Natural killer cell treated with Interleukin-12 subunit alpha and Interleukin-12 subunit beta and Interleukin-15 and Interleukin-18, amount 100 ng/mL, for 72 hours (primary cell): ENCODE measurements at places on chromosomes 2 and 18.

DNA sequence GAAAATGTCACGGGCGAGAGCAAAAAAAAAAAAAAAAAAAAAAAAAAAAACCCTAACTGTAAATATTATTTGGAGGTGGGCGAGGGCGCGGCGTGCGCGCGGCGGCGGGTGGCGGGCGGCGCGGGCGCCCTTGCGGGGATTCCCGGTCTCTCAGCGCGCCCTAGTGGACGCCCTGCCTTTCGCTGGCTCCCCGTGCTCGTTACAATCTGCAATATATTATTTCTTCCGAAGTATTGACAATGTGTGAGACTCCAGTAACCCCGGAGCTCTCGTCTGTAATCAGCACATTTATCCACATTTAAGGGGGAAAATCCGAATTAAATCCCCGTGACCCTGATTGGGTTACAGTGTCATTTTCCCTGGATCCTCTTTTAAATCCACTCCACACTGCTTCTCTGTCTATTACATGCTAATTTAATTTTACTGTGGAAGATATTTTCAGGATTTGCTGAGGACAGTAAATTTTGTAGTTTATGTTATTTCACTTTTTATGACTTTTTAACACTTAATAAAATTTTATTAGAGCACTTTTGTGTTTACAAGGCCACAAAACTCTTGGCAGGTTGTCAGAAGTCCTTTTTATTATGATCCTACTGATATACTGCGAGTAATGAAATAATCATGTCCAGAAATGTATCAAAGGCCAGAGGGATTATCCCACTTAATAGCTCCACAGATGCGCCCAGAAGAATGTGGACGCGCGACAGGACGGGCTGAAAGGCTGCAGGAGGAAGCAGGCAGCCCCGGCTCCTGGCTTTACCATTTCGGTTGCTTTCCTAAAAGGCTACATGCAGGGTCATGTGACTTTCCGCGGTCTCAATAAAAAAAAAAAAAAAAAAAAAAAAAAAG lies 369.1 kb downstream of the MTX2 start:
- DNase-seq, result no peak

GRCh38 chr18:58143386-58143785 lies 99.4 kb downstream of the NEDD4L start:
- DNase-seq, result no peak

DNA sequence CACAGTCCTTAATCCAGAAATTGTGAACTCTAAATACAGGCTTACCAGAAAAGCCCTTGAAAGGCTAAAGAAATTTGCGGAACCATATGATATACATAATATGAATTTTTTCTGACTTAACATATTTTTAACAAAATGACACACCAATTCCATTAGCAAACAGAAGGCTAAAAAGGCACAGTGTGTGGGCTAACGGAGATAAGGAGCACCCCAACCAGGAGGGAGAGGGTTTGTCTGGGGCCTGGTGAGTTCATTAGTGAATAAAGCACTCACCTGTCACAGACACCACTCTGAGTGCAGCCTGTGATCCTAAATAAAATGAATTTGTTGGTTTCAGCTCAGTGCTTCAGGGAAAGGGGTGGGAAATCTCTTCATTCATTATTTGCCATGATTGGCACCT lies 2.7 kb upstream of the FECH start:
- DNase-seq, result no peak

- DNase-seq, result no peak
Measured at GRCh38 chr2:119704670-119705120, 25.7 kb downstream of the TMEM177 start.

- DNase-seq, result no peak
Measured at GRCh38 chr2:88069117-88069516, 1.5 kb downstream of the SMYD1 start.

- peak; percentile 79 for DNase-seq
Measured at GRCh38 chr2:47520825-47521665, 118.1 kb downstream of the MSH2 start.

DNA sequence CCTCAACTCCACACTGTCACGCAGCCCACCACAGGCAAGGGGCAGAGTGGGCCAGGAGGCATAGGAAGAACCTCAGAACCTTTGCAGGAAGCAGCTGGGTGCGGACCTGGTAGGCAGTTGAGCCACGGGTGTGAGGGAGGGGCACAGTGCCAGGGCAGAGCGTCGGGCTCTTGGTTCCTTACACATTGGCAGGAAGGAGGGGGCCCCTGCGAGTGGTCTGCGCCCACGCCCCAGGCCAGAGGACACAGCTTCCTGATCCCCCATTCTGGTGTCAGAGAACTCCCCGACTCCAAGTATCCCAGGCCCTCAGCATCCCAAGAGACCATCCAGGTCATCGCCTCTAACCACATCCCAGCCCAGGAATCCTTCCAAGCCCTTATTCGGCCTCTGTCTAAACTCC lies 61.5 kb downstream of the TNS1 start:
- DNase-seq, result no peak

GRCh38 chr2:138622613-138623012 lies 121.0 kb downstream of the SPOPL start:
- no peak for DNase-seq

DNA sequence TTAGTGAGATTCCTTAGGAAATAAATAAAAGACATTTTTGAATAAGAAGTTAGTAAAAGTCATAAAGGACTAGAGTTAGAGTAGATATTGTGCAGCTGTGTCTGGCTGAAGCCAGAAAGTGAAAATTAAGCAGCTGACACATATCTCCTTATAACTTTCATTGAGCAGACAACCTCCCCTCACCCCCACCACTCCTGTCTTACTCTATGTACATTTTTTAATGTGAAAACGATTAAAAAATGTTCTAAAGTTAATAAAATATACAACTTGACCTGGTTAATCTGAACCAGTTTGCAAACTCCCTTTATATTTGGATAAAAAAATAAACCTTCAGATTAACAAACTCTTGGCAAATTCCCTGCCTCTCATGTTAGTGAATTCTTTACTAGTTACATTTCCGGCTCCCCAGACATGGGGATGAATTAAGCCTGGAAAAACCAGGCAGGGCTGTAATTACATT lies 462.8 kb downstream of the MEIS1 start:
- DNase-seq, result no peak

GRCh38 chr18:59268127-59268720 lies 5.0 kb downstream of the RAX start:
- DNase-seq, result no peak

- no peak for DNase-seq
Measured at GRCh38 chr2:174919947-174920595, 85.1 kb downstream of the CHN1 start.

- no peak for DNase-seq
Measured at GRCh38 chr2:25597881-25598280, 75.5 kb downstream of the DTNB start.

DNA sequence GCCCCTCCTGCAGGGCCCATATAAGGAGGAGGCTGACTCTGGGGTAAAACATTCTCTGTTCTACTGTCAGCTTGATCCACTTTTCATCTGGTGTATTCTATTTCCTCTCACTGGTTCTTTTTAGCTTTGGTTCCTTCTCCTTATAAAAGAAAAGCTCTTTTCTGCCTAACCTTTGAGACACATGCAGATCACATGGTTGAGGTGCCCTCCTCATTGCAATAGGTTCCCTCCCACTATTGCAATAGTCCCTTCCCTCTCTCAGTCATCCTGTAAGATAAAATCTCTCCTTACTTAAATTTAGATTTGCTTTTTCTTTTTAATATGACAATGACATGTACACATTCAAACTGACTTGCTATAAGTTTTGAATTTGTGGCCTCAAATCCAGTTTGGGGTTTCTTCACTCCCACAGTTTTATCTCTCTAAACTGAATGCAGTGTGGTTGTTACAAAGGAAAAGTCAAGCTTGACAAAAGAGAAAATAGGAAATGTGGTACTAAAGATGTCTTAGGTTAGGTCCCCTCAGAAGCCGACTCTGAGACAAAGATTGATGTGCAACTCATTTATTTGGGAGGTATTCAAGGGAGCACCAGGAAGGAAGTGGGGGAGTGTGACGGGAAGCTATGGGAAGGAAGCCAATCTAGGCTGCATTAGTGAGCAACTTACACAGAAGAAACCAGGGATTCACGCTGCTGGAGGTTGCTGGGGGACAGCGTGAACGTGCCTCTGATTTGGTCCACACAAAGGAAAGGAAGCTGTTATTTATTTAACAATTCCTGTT lies 127.6 kb upstream of the LINC00305 start:
- DNase-seq, result no peak

DNA sequence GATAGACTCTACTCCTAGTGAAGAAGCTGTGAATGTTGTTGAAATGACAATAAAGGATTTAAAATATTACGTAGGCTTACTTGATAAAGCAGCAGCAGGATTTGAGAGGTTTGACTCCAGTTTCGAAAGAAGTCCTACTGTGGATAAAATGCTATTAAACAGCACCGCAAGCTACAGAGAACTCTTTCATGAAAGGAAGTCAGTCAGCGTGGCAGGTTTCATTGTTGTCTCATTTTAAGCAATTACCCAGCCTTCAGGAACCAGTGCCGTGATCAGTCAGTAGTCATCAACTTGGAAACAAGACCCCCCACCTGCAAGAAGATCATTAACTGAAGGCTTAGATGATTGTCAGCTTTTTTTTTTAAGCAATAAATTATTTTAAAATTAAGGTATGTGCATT lies 14.0 kb downstream of the USP14 start:
- DNase-seq, result no peak

DNA sequence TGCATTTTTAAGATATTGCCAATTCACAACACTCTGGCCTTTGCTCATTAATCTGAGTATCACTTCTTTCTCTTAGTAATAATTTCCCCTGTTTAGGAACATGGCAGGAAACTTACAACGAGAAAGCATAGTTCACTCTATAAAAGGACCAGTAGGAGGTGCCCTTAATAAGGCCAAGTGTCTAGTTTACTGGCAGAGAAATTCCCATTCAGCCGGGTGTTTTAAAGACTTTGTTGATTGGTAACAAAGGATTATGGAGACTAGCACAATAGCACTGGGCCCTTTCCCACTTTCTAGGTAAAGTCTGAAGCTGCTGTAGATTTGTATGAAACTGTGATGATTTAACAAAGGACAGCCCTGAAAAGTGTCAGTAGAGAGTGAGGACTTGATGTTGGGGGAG lies 3.1 kb downstream of the DCC start:
- DNase-seq, result no peak

DNA sequence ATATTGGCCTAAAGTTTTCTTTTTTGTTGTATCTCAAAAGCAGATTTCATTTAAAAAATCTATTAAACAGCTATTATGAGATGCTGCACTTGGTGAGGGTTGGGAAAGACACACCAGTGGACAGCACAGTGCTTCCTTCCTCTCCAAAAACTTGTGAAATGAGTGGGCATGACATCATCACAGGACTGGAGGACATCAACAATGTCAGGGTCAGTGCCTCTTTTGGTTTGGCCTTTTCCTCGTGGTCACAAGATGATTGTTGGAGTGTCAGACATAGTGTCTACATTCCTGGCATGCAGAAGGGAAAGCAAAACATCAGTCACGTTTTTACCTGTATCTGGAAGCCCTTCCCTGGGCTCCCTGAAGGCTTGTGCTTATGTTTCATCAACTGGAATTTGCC lies 49.6 kb downstream of the IL1R2 start:
- no peak for DNase-seq

GRCh38 chr18:6781142-6781714 lies 51.7 kb downstream of the ARHGAP28 start:
- DNase-seq, result no peak

- no peak for DNase-seq
Measured at GRCh38 chr2:106189764-106190468, 4.2 kb downstream of the UXS1 start.

GRCh38 chr2:221518201-221518934 lies 53.7 kb downstream of the EPHA4 start:
- DNase-seq, result no peak

- no peak for DNase-seq
Measured at GRCh38 chr2:109382226-109382895, 231.4 kb downstream of the SEPTIN10 start.

DNA sequence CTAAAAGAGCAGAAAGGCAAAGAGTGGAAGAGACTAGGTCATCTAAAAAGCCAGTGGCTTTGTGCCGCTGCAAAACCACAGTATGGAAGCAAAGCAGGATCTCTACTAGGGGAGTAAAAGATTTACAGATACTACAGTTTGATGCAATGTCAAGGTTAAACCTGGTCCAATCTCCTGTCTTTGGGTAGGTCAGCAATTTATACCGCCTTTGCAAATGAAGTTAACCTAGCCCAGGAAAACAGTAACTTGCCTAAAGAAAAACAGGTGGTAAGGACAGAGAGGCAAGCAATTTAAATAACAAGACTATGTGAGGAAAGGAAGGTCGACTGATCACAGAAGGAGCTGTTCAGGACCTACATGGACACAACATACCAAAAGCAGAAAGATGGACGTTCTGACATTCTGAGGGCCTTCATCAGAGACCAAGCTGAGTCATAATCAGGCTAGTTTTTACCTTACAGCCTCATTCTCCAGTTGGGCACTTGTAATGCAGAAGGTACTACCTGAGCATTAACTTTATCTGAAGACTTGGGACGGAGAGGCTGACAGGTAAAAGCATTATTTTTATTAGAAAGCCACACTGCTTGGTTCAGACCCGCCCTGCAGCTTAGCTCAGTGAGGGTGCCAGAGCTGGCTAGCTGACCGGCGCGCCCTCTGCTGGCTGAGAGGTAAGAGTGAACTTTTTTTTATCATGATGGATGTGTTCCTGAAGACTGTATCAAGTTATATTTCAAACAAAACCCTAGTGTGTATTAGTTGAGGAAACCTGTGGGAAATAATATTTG lies 15.9 kb downstream of the CDKL4 start:
- peak; percentile 86 for DNase-seq

DNA sequence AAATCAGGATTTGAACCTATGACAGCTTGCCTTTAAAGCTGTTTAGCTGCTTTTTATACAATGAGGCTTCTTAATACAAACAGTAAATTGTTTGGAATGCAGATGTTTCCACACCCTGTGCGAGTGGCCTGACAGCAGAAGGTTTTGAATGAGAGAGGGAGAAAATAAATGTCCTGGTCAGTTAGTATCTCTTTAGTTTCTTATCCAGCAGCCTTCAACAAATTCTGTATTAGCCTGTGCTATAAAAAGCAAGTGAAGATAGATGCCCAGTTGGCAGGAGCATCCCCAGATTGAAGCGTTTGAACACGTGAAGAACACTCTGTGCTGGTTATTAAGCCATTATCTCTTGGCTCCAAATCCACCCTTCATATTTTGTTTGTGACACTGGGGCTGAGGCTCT lies 70.6 kb downstream of the CERS6 start:
- no peak for DNase-seq

GRCh38 chr2:40507432-40507831 lies 55.5 kb upstream of the SLC8A1 start:
- DNase-seq, result no peak

- DNase-seq, result no peak
Measured at GRCh38 chr2:124034265-124034664, 9.2 kb downstream of the CNTNAP5 start.

GRCh38 chr2:11553661-11554398 lies 20.0 kb downstream of the GREB1 start:
- no peak for DNase-seq

- no peak for DNase-seq
Measured at GRCh38 chr2:990970-991369, 40.3 kb downstream of the SNTG2 start.

- no peak for DNase-seq
Measured at GRCh38 chr2:41859615-41860514, 188.0 kb upstream of the PKDCC start.
